ENCODE measurements at places on chromosomes 12 and 14. TPM values are rescaled to one million over a fixed set of nuclear protein-coding genes. Genes with fewer than 3 reads are reported as not detected.
A peak's percentile ranks its signal among the peaks of the same experiment; 100 is the strongest.

DNA sequence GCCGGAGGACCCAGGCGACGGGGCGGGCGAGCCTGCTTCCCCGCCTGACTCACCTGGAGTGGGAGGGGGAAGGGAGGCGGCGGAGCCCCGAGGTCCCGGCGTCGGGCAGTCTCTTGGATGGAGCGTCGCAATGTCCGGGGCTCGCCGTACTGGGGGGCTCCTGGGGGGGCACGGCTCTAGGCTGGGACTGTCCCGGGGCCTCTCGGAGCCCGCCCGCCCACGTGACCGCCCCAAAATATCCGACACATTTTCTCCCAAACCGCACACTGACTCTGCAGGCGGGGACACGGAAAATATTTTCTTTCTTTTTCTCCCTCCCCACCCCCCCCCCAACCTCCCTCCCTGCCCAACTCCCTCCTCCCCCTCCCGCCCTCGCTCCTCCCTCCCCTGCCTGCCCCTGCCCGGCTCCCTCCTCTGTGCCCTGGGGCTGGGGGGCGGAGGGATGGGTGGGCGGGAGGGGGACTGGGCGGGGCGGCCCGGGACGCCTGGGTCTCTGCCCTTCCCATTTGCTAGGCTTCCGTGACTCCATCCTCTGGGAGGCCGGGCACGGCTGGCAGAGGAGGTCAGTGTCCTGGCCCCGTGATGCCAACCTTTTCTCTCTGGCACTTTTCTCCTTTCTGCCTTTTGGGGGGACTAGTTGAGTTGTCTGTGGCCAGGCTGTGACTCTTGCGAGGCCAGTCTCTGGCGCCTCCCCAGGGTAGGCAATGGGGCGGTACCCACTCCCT, at the start of gene RARG:
Gene RARG, minus strand, starts transcription at position 289 of the 725 bp plus-strand sequence. CDS start 4,664 bp downstream, outside the sequence.
- no peaks in the 10 kb centered on the region for H3K27me3 ChIP-seq
- H3K4me3 ChIP-seq = peak within 1 kb of the TSS; percentile 81
- peaks cover 4% of the 10 kb centered on the region for H3K36me3 ChIP-seq

DNA sequence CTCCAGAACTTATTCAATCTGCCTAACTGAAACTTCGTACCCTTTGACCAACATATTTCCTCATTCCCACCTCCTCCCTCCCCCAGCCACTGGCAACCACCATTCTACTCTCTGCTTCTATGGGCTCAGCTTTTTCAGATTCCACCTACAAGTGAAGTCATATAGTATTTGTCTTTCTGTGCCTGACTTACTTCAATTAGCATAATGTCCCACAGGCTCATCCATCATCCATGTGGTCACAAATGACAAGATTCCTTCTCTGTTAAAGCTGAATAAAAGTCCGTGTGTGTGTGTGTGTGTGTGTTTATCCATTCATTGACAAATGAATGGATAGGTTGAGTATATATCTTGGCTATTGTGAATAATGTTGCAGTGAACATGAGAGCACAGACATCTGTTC, 1.3 kb upstream of the C14orf39 start:
- no peak overlapping the region for H3K4me3 ChIP-seq
- H3K36me3 ChIP-seq = peaks cover 1% of the 10 kb centered on the region
- DNase-seq = no peak
- peaks cover 5% of the 10 kb centered on the region for H3K4me1 ChIP-seq
- no peak overlapping the region for H3K27ac ChIP-seq

GRCh38 chr12:101642115-101643067, 47.6 kb downstream of the MYBPC1 start:
- peak overlapping the region; percentile 1 for H3K4me3 ChIP-seq
- H3K27ac ChIP-seq = no peak overlapping the region
- H3K4me1 ChIP-seq = peaks cover 4% of the 10 kb centered on the region

DNA sequence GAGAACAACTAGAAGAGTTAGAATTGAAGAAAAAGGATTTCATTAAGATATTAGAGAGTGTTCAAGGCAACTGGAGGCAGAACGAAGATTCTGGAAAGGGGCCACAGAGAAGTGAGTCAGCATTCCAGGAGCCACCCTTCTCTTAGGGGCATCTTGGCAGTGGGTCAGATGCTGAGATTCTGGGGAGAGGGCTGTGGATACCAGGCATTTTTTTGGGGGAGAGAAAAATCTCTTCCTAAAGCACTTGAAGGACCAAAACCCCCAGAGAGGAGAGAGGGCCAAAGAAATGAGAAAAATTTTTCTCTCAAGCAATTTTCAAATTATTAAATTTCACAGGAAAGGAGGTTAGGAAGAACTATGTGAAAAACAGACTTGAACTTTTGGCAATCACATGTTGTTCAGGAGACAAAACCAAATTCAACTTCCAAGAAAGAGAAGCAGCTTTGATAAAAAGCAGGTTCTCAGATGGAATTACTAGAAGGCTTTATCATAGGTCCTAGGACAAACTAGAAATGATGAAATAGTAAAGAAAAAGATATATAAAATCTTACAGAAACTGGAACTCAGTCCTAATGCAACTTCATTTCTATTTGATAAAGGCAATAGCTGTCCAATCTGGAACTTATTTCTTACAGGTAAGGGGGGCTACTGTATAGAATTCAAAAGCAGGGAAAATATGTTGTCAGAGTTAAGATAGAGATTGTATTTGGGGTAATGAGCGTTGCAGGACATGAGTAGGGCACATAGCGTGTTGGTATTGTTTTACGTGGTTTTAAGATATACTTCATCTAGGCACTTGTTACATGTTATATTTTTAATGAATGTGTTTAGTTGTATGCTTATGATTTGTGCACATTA, 1.1 kb upstream of the CLEC2D start:
- peak overlapping the region; percentile 84 for H3K4me3 ChIP-seq
- no peaks in the 10 kb centered on the region for H3K27me3 ChIP-seq
- H3K27ac ChIP-seq = peak overlapping the region; percentile 98
- peaks cover 61% of the 10 kb centered on the region for H3K4me1 ChIP-seq
- no peak for DNase-seq

Gene RNF212B
- not detected for total RNA-seq

Gene PLEKHA5
- 5.1 TPM for total RNA-seq
